Cerebellar nuclear complex (tissue), 1 donor: ENCODE measurements at places on chromosomes 6 and 20.
A peak's percentile ranks its signal among the peaks of the same experiment; 100 is the strongest.

DNA sequence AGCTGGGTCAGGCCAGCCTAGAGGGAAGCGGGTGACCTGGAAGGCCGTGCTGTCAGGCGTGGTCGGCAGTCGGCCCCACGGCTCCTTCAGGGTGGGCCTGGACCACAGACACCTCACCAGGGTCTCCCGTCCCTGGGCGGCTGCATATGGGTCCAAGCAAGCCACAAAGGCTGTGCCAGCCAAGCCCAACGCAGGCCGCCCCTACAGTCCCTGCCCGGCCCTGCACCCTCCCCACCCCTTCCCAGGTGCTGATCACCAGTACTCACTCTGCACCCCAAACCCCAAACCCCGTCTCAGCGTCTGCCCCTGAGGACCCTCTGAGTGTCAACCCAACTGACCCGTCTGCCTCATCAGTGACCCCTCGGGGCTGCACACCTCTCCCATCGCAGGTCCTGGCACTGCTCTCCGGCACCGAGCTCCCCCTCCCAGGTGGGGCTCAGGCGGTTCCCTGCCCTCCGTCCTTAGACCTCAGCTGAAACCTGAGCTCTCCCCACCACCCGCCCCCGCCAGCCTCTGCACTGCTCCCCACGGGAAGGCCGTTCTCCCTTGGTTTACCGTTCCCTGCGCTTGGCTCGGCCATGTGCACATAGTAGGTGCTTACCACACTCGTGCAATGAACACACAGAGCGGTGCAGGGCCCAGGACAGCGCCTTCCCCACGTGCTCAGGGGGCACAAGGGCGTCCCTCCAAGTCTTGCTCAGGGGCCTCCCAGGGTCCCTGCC, 1.5 kb upstream of the PPDPF start:
- no peak for DNase-seq

GRCh38 chr6:28522594-28523240, 3.0 kb upstream of the GPX5 start:
- DNase-seq, result no peak

- no peak for DNase-seq
These were observed 57.9 kb downstream of the SNAI1 start for GRCh38 chr20:50040432-50041245.

- no peak for DNase-seq
These were observed 677 bp downstream of the PXMP4 start for GRCh38 chr20:33719277-33719988.

DNA sequence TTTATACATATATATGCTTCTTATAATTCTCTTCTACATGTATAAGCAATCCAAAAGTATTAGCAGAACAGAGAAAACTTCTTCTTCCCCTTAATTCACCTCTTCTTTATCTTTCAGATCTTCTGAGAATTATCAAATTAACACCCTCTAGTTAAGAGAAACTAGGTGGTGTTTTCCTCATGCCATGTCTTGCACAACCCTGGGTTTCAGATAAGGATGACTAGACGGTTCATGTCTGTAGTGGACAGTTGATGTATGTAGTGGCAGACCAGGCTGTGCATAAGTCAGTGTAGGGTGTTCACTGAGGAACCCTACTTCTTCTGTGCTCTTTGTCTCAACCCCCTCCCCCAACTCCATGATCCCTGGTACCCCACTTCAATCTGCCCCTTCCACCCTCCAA, 187.3 kb downstream of the SAMD5 start:
- DNase-seq, result no peak

DNA sequence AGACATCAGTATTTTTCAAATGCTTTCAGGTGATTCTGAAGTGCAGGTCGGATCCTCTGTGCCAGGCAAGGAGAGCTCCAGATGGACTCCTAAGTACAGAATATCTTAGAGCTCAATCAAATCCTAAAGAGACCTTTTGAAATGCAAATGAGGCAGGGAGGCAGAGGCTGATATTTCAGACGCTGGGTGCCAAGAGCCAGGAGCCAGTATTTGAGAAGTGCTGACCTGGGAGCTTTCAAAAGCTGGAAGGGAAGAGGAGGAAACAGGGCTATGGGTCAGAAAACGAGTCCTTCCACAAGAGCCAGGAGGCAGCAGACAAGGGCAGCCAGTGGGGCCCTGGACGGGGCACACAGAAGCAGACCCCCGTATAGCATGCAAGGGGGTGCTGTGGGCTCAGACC, 46.1 kb upstream of the DSN1 start:
- DNase-seq, result no peak

DNA sequence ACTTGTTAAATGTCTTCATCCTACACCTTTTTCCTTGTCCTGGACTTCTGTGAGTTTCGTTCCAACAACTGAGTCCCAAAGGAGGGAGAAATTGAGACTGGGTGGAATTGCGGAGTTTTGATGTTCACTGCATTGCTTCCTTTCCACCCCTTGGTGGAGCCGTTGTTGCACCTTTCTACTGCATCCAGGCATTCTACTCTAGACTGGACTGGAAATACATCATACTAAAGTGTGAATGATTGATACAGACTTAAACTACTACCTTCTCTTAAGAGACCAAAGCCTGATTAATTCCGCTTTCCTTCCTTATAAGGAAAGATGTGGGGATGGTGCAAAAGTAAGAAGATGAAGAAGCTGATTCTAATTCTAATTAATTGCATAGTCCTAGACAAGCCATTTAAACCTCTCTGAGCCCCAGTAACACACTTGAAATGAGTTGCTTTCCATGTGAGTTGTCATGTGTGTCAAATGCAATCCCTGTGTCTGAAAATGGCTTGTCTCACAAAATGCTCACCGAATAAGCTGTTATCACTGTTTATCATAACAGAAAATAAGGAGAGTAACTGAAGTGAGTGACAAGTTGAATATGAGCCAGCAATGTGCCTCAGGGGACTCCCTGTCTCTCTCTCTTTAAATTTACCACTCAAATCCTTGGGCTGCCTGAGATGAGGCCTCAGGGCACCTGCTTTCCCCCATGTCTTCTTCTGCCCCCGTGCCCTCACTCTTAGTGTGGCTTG, 338.3 kb upstream of the CHD6 start:
- DNase-seq, result no peak

GRCh38 chr6:72212686-72213085, 326.3 kb downstream of the RIMS1 start:
- DNase-seq, result peak; percentile 95

DNA sequence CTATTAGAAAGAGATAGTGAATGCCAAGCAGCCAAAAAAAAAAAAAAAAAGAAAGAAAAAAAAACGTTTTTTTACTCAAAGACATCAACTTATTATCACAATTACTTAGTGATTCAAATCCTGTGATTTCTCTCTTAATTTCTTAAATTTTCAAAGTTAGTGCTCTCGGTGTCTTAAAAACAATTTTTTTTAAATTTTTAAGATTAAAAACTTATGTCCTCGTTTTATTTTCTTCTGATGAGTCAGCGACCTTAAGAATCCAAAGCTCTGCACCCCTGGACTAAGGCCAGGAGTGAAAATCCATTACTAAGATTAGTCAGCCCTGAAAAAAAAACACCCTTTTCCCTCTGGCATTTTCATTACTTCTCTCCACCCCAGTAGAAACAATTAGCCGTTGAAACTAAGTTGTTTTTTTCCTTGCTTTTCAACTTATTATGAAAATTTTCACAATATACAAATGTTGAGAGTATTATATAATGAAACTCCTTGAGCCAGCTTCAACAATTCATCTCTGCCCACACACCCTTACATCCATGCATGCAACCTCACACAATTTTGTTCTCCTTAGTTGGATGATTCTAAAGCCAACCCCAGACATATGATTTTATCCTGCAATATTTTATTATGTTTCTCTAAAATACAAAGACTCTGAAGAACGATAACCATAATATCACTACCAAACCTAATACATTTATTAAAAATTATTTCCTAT, 85.6 kb upstream of the CARMIL1 start:
- no peak for DNase-seq

DNA sequence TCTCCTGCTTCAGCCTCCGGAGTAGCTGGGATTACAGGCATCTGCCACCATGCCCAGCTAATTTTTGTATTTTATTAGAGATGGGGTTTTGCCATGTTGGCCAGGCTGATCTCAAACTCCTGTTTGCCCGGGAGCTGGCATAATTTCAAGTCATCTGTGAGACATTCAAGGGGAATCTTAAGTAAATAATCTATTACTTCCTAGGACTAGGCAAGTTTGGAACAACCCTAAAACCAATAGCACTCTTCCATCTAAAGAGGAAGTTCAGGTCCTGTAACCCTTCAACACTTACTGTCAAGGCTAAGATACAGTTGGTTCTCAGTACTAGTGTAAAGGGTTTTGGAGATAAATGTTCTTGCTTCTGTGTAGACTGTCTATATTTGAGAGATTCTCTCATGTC, 267.8 kb upstream of the IRAK1BP1 start:
- no peak for DNase-seq

GRCh38 chr6:45112711-45113110, 215.4 kb upstream of the RUNX2 start:
- no peak for DNase-seq

DNA sequence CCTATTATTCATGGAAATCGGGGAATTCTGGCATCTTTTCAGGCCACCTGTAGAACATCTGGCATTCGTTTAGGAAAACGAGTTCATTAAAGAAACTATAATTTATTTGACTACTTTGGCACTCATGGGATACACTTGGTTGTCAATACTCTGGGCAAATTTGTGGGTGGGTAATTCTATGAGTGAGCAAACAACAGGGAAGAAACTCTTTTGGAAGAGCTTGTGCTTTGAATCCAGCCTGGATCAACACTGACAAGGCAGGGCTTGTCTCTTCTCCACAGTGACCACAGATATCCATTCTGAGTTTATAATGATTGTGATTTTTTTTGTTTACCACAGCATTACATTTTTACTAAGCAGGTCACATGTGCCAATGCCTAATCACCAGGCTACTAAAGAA, 394.7 kb downstream of the THBS2 start:
- DNase-seq, result no peak

DNA sequence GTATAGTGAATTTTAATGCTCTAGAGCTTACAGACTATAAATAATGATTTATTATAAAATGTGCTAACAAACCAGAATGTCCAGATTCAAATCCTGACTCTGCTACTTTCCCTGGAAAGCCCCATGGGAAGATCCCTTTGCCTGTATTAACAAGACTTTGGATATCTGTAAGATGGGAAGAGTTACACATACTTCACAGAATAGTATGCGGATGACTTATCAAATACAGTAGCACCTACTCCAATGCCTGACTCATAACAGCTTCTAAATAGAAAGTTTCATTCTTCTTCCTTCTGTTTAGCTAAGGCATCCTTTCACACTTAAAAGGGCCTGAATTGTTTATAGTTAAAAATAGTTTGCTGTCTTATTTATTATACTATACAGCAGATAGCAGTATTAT, 166.3 kb downstream of the KCNQ5 start:
- DNase-seq, result no peak

DNA sequence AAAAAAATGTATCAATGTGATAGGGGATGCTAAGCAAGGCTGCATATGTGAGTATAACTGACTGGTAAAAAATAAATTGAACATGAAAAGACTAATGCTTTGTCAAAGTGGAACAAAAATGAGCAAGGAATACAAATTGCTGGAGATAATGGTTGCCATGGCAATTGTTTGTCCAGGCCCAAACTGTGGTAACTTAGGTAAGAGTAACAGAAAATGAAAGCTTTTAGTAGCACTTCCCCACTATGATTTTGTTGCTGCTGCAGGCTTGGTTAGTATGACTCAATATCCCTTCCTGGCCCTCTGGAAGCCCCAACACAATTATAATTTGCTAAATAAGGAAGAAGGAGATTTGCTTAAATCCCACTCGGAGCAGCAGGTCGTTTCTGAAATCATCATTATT, 577.1 kb downstream of the DOK5 start:
- DNase-seq, result no peak

GRCh38 chr20:7025635-7026034, 258.1 kb downstream of the BMP2 start:
- no peak for DNase-seq

DNA sequence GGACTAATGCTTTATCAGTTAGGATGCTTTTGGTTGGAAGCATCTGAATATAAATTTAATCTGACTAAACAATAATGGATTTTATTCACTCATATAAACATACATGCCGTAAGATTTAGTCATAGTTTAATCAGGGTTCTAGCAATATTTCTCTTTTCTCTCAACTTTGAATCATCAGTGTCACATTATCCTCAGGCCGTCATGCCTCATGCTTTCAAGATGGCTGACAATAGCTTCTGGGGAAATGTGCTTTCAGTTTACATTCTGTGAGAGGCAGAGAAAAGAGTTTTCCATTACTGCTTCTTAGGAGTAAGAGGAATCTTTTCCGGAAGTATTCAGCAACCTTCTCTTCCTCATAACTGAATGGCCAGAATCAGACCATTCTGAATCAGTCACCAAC, 162.2 kb downstream of the GJA1 start:
- no peak for DNase-seq

GRCh38 chr6:51790946-51791345, 296.5 kb downstream of the PKHD1 start:
- DNase-seq, result no peak

- DNase-seq, result no peak
These were observed 92.5 kb downstream of the TCP11 start for GRCh38 chr6:35048631-35049083.

GRCh38 chr6:170371588-170371987, 65.0 kb downstream of the FAM120B start:
- no peak for DNase-seq

DNA sequence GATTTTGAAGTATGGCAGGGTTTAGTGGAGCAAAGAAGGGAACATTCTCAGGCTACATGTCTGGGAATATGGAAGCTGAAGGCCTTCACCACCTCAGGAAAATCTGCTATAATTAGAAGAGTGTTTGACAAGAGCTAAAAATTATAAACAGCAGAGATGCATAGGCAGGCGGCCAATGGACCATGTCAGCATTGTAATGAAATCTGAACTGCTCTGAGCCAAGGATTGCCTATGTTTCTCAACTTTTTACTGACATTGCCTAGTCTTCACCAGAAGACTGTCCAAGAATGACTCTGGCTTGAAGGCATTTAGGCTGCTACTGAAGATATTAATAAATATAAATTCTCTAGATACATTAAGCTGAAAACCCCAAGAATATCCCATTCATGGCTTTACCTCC, 84.1 kb downstream of the C6orf52 start:
- DNase-seq, result no peak

GRCh38 chr20:30487947-30488926, 769.2 kb upstream of the DEFB115 start:
- no peak for DNase-seq

DNA sequence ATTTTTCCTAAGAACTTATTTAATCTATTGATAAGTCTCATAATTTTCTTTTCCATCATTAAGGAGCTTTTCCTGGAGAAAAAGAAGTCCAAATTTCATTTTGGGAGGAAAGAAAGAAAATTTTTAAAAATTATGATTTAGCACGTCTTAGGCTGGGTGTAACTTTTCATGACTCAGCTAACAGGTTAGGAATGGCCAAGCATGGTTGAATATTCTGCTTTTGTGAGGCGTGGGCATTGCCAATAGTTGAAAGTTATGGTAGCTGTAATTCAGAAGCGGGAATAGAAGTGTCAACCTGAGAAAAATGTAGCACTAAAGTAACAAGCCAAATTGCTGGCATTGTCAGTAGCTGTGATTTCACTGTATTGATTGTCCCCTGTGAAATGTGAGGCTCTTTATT, 77.2 kb upstream of the ARID1B start:
- DNase-seq, result no peak

GRCh38 chr6:13709689-13710551, 1.7 kb downstream of the RANBP9 start:
- no peak for DNase-seq
